DMS 273 treated with DMSO at 0.1 percent for 48 hours (cell line): ENCODE measurements at places on chromosomes 11 and 22.

DNA sequence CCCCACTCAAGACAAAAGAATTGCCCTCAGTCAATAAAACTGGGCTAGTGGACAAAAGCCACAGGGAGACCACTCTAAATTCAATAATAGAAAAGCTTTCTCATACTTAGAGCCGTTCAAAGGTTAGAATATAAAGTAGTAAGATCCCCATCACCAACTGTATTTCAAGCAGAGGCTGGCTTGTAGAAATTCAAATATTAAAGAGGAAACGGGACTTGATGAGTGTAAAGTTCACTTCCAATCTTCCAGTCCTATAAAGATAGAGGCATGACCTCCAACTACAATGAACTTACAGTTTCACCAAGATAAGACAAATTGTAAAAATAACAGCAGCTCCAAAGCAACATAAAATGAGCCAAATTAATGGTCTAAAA lies 70.4 kb downstream of the CCDC34 start:
- DNase-seq, result no peak

DNA sequence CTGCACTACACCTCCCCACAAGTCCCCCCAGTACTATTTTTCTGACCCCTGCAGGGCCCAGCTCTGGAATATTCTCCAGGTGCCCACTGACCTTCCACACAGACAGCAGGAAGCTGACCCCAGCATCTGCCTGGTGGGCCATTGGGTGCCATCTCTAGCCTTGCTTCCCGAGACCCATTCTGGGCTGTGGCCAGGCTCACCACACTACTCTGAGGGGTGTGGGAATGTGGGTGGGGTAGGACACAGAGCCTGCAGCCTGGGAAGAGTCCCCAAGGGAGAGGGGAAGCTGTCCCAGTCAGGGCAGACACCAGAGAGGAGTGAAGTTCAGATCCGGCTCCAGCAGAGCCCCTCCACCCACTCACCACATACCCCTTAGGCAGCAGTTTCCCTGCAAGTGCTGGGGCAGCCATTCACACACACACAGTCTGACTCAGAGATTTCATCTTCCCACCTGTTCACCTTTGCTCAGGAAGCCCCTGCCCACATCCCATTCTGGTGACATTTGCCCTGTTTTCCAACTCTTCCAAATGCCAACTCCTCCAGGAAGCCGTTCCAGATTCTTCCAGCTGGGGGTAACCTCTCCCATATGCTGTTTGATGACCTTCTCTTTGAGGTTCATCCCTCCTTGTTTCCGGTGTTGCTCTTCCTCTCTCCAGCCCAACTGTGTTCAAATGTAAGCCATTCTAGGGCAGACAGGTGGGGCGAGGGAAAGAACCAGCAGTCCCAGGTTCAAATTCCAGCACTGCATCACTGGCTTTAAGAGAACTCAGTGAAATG lies 1.9 kb downstream of the SLCO2B1 start:
- DNase-seq, result no peak

GRCh38 chr11:64044730-64045393 lies 9.1 kb downstream of the FLRT1 start:
- no peak for DNase-seq

DNA sequence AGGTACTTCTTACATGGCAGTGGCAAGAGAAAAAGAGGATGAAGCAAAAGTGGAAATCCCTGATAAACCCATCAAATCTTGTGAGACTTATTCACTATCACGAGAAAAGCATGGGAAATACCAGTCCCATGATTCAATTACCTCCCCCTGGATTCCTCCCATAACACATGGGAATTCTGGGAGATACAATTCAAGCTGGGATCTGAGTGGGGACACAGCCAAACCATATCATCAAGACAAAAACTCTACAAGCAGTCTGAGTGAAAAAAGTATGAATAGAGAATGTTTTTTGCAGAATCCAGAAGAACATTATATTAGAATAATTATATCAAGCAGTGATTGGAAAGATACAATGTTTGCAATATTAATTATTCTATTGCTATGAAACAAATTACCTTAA lies 893.7 kb downstream of the FAM181B start:
- no peak for DNase-seq

- DNase-seq, result no peak
Observed at GRCh38 chr11:33721984-33722383, 14.2 kb downstream of the CD59 start.

GRCh38 chr11:83540112-83540675 lies 254.0 kb upstream of the CCDC90B start:
- no peak for DNase-seq

- DNase-seq, result no peak
Observed at GRCh38 chr11:35917676-35918075, 26.2 kb upstream of the LDLRAD3 start.

DNA sequence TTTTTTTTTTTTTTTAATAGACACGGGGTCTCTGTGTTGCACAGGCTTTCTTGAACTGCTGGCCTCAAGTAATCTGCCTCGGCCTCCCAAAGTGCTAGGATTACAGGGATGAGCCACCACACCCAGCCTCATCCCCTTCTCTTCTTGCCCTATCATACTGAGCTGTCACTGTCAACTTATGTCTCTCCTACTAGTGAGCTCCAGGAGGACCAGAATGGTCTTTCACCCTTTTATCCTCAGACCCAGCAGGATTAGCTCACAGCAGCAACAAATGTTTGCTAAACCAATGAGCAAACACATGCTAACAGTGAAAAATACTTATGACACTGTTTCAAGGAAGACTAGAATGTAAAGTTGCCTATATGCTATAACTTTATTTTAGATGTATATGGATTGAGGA lies 6.4 kb upstream of the NXF1 start:
- DNase-seq, result no peak

- no peak for DNase-seq
Observed at GRCh38 chr11:60797846-60798630, 12.9 kb downstream of the MS4A10 start.

- no peak for DNase-seq
Observed at GRCh38 chr11:94771390-94771789, 3.2 kb downstream of the AMOTL1 start.

- no peak for DNase-seq
Observed at GRCh38 chr11:101053492-101053891, 76.1 kb downstream of the PGR start.

GRCh38 chr11:68855205-68855981 lies 13.7 kb upstream of the CPT1A start:
- DNase-seq, result no peak

DNA sequence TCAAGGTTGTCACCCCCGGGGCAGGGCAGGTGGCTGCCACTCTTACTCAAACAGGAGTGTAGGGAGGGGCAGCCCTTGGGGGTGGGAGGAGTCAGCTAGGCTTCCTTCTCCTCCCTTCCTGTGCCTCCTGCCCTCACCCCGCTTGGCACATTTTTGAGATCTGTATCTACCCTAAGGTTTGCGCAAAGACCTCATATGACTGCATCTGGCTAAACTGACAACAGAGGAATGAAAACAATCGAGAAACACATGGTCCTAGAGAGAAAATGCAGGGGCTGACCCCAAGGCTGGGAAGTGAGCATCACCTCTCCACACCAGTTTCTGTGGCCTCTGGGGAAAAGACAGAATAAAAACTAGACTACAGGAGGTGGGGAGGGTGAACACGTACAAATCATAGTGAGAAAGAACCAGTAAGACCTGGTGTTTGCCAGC lies 28.1 kb downstream of the IGSF9B start:
- DNase-seq, result no peak

DNA sequence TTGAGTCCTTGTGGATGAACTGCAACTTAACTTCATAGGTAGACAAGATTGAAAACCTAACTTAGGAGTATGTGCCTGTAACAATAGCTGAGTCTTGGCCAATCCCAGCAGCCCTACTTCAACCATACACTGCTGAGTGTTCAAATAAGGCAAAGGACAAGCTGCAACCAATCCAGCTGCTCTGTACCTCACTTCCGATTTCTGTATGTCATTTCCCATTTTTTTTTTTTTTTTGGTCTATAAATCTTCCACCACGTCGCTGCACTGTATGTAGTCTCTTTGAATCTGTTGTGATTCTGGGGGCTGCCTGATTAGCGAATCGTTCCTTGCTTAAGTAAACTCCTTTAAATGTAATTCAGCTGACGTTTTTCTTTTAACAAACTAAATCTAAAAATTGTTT lies 35.4 kb upstream of the FLI1 start:
- no peak for DNase-seq

GRCh38 chr11:35103366-35104208 lies 35.4 kb upstream of the CD44 start:
- DNase-seq, result no peak

DNA sequence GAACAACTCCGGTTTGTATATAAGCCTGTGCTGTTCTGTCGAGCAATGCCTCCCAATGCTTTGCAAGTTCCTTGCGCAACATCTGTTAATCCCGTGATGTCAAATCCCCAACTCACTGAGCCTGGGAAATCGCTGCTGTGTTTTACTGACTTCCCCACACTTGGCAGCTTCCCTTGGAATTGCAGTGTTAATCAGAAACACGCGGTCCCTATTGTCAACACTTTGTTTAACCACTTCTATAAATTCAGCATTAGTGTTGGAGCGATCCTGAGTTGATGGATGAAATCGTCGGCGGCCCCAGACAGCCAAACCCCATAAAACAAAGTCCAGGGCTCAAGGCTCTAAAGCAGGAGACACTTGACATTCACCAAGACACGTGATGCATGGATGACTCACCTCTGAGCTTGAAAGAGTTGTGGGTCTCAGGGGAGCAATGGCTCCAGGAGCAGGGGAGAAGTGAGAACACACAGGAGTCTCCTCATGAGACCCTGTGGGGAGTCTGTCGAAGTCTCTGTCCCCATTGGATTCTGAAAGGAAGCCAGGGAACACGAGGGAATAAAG lies 555.3 kb downstream of the MIAT start:
- DNase-seq, result no peak

DNA sequence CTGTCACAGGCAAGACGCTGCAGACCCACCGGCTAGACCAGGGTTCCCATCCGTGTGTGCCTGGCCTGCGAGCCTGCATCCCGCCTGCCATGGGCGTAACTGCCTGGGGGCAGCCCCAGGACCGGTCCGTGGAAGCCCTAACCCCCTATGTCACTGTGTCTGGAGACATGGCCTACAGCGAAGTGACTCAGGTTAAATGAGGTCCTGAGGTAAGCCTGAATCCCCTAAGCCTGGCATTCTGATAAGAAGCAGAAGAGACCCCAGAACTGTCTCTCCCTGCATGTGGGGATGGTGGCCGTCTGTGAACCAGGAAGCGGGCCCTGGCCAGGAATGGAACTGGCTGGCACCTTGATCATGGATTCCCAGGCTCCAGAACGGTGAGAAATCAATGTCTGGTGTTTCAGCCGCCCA lies 570.1 kb downstream of the BRD1 start:
- no peak for DNase-seq

GRCh38 chr11:81301166-81301830 lies 1432.4 kb downstream of the FAM181B start:
- no peak for DNase-seq

GRCh38 chr11:27735281-27735680 lies 35.0 kb upstream of the BDNF start:
- no peak for DNase-seq

DNA sequence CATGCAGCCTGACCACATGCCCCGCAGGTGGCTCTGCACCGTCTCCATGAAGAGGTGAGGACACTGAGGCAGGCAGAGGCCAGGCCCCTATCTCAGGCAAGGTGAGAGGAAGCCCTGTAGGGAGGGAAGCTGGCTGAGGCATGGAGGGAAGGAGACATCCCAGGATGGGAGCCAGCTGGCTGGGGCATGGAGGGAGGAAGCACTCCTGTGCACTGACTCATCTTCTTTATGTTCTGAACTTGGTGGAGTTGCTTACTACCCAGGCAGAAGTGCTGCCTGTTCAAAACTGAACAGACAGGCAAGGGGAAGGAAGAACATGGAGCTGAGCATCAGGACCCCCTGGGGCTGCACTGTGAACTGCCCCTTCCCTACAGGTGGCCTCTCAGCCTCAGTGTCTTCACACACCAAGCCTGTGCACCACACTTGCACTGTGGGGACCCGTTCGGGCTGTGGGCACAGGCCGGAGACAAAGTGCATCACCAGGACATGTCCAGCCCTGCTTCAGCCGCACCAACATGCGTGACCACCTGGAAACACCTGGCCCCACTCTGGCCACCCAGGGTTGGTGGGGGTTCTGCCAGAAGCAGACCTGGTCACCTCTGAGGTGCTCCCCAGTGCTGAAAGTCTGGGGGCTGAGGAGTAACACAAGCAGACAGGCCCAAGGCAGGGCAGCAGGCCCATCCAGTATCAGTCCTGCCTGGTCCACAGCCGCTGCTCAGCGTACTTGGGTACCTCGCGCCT lies 55.5 kb downstream of the DGCR2 start:
- no peak for DNase-seq

GRCh38 chr11:43316451-43316850 lies 4.7 kb downstream of the API5 start:
- DNase-seq, result no peak

DNA sequence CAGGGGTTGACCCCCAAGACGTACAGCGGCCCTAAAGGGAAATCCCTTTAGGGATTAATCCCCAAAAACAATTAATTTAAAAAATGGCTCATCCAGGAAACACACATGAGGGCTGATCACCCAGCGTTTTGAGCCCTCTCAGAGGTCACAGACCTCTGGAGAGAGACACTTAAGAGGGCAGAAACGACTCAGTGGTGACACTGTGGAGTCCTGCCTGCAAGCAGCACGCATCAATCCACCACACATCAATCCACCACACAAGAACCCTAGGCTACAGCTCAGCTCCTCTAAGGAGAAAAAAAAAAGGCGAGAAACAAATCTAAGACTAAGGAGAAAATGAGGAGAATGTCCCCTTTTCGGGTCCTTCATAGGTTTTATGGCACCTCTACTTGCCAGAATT lies 12.5 kb upstream of the SELENOH start:
- DNase-seq, result no peak

DNA sequence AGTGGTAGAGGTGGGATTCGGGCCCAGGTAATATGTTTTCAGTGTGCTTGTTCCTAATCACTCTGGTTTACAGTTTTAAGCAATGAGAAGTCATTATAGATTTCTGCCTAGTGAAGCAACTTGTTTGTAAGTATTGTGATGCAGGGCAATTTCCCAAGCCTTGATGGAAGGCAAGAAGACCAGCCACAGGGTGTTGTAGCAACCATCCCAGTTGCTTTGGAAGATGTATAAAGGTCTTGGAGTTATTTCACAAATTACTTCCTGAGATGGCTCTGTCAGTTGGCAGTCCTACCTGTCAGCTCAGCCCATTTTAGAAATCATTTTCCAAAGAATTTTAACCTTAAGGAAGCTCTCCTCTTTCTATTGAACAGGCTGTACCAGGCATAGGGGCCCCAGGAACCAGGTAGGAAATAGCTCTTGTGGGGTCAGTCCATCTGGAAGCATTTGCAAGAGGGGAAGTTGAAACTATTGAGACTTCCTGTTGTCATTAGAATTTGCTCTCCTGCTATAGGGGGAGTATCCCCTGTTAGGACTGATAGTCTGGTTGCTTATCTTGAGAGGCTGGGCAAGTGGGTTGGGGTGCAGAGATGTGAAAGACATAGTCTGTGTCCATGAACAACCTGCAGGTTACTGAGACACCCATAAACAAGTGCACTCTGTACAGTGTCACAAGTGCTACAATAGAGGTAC lies 47.9 kb downstream of the STIM1 start:
- DNase-seq, result no peak

GRCh38 chr11:112751329-112751728 lies 209.9 kb upstream of the NCAM1 start:
- no peak for DNase-seq
